ENCODE measurements at places on chromosomes 1 and 21.

GRCh38 chr1:206704226-206704625 is 19.5 kb downstream of the MAPKAPK2 start:
- no peak for DNase-seq

DNA sequence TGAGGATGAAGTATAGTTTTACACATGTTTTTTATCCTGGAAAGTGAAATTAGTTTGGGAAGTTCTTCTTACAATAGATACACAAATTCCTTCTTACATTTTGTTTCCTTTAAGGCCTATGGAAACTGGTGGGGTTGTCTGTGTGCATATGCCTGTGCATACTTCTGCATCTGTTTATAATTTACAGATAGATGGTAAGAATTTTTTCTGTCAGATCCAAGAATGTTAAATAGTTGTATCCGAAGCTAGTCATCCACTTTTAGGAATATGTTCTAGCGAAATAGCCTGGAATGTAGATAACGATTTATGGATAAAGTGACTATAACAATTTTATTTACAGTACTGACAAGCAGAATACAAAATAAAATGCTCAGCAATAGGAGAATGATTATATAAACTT is 194.1 kb downstream of the ROR1 start:
- DNase-seq: no peak

DNA sequence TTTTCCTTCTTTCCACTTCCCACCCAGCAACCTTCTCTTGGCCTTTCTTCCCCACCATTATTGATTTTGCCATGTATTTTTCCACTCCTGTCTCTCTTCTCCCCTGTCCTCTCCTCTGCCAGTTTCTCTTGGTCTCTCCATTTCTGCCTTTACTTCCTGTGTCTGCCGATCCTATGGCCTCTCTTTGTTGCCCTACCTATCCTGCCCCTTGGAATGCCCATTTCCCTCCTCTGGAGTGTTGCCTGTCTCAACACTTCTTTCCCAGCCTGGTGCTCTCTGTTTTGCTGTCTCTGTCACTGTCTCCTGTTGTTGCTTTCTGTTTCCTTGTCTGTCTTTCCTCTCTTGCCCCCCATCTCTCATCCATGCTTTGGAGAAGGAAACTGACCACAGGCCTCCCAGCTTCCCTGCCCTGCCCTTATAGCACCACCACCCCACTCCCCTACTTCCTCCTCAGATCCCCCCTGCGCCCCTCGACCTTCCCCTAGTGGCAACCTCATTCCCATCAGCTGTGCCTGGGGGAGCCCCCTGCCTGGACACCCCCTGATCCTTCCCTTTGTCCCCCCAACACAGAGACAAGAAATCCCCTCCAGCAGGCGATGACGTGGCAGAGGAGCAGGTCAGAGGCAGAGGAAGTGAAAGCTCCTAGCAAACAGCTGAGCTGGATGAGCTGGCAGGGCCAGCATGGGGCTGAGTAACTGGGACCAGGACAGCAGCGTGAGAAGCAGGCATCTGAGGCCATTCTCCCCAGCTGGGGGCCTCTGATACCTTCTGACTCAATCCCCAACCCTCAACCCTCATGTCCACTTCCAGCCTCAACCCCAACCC is 6.6 kb upstream of the ETV3L start:
- no peak for DNase-seq

GRCh38 chr1:158434741-158435140 is 8.7 kb upstream of the OR10K2 start:
- no peak for DNase-seq
